Activated CD4-positive, alpha-beta memory T cell treated with anti-CD3 and anti-CD28 coated beads, Interleukin-2, amount 10 ng/mL, durations not matched to agents 7 days and 5 days (primary cell): ENCODE measurements at places on chromosomes 4 and X. TPM values are rescaled to one million over a fixed set of nuclear protein-coding genes. Genes with fewer than 3 reads are reported as not detected.
A peak's percentile ranks its signal among the peaks of the same experiment; 100 is the strongest.

ITIH6 gene
- not detected for total RNA-seq

DNA sequence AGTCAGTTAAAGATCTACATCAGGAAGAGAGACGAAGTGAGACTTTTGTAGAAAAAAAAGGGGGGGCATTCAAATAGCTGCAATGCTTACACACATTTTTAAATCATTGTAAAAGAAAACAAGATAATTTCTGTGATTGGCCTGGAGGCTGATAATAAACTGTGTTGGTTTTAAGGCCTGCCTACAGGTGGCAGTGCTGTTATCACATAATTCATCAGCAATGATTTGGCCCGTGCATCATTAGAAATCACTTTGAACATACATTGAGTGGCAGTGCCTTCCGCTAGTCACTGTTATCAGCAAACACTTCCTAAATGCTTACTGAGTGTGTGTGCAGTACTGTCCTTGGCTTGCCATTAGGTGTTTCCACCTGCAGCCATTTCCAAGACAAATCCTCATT lies 831.9 kb downstream of the TRIML1 start:
- DNase-seq, result no peak
- H3K27ac ChIP-seq, result no peak overlapping the region
- H3K36me3 ChIP-seq, result no peaks in the 10 kb centered on the region
- H3K27me3 ChIP-seq, result no peaks in the 10 kb centered on the region
- no peaks in the 10 kb centered on the region for H3K4me1 ChIP-seq
- H3K4me3 ChIP-seq, result no peak overlapping the region

- no peak within 1 kb of the TSS for H3K27ac ChIP-seq
- no peaks in the 10 kb centered on the region for H3K36me3 ChIP-seq
- H3K4me3 ChIP-seq, result peak within 1 kb of the TSS; percentile 5
- H3K27me3 ChIP-seq, result peaks cover 44% of the 10 kb centered on the region
Measured at GRCh38 chr4:44448521-44449461, at the start of gene KCTD8. Gene KCTD8, minus strand, starts transcription at chr4:44448809.

DNA sequence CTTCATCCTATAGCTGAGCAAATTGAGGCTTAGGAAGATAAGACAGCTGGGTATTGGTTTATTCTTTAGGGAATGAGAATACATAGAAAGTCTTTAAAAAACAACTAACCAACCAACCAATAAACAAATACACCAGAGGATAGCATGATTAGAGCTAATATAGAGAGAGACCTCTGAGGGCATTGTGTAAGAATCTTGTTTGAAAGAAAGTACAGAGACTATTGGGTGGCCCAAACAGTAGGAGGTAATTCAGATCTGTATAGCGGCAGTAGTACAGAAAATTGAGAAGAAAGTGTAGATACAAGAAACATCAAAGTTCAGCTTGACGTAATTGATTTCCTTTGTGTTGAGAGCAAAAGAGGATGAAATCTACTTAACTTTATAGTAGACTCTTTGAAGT lies 1951.0 kb upstream of the ADGRL3 start:
- H3K4me3 ChIP-seq, result no peak overlapping the region
- no peaks in the 10 kb centered on the region for H3K4me1 ChIP-seq
- no peak for DNase-seq
- H3K36me3 ChIP-seq, result no peaks in the 10 kb centered on the region
- H3K27me3 ChIP-seq, result no peaks in the 10 kb centered on the region
- H3K27ac ChIP-seq, result no peak overlapping the region

- no peaks in the 10 kb centered on the region for H3K4me1 ChIP-seq
- no peak overlapping the region for H3K4me3 ChIP-seq
- no peak overlapping the region for H3K27ac ChIP-seq
- no peak for DNase-seq
- H3K36me3 ChIP-seq, result no peaks in the 10 kb centered on the region
Measured at GRCh38 chr4:185874516-185875230, 62.7 kb upstream of the SORBS2 start.

HPRT1 gene
- 83.8 TPM for total RNA-seq

- no peaks in the 10 kb centered on the region for H3K27me3 ChIP-seq
- H3K4me3 ChIP-seq, result no peak overlapping the region
- H3K4me1 ChIP-seq, result no peaks in the 10 kb centered on the region
Measured at GRCh38 chr4:41594432-41594831, 56.5 kb downstream of the LIMCH1 start.

- H3K4me3 ChIP-seq, result no peak overlapping the region
- H3K27ac ChIP-seq, result no peak overlapping the region
- no peaks in the 10 kb centered on the region for H3K4me1 ChIP-seq
- H3K36me3 ChIP-seq, result no peaks in the 10 kb centered on the region
- no peaks in the 10 kb centered on the region for H3K27me3 ChIP-seq
Measured at GRCh38 chrX:84219551-84219950, 31.6 kb upstream of the RPS6KA6 start.

GRCh38 chr4:78606530-78607095 lies 55.0 kb downstream of the ANXA3 start:
- H3K27me3 ChIP-seq, result peaks cover 29% of the 10 kb centered on the region
- no peak for DNase-seq
- H3K36me3 ChIP-seq, result no peaks in the 10 kb centered on the region
- H3K4me3 ChIP-seq, result no peak overlapping the region
- peaks cover 10% of the 10 kb centered on the region for H3K4me1 ChIP-seq

DNA sequence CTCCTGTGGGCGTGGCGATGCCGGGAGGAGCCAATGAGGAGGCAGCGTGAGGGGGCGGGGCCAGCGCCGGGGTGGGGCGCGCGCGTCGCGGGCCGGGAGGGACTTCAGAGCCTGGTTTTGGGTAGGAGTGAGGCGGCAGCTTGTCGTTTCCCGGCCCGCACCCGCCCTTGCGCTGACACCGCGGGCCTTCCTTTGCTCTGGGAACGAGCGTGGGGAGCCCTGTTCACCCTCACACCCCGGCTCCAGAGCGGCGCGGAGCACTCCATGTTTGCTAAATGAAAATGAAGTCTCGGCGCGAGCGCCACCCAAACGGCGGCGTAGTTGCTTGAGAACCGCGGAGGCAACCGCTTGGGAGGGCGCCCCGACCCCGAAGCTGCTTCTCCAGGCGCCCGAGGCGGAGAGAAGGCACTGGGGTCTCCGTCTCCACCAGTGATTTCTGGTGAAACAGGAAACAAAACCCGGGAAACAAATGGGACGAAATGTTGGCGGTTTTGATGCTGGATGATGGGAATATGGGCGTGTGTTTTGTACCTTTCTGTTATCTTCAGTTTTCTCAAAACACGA lies 497 bp upstream of the GRPEL1 start:
- no peak for DNase-seq
- peak overlapping the region; percentile 90 for H3K4me3 ChIP-seq
- peaks cover 54% of the 10 kb centered on the region for H3K4me1 ChIP-seq
- H3K27ac ChIP-seq, result peak overlapping the region; percentile 88

GRCh38 chr4:104394406-104395167 lies 100.1 kb downstream of the CXXC4 start:
- no peak overlapping the region for H3K27ac ChIP-seq
- no peak overlapping the region for H3K4me3 ChIP-seq
- H3K27me3 ChIP-seq, result no peaks in the 10 kb centered on the region
- H3K36me3 ChIP-seq, result no peaks in the 10 kb centered on the region

POU3F4 gene
- not detected for total RNA-seq

DNA sequence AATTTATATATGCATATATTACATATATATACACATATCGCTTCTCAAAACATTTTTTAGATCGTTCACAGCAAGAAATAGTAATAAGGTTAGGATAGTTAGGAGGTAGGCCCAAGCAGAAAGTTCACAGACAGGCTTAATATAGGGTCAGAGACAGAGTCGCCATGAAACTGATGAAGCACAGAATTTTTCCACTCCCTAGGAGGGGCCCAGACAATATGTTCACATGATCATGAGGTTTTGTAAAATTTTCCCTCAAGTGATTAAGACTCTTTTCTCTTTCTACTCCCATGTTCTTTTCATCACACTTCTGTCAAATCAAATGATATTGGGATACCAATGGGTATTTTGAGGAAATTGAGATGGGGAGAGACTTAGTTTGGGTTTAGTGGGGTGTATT lies 5.2 kb upstream of the ENAM start:
- H3K27ac ChIP-seq, result no peak overlapping the region
- H3K36me3 ChIP-seq, result no peaks in the 10 kb centered on the region
- H3K27me3 ChIP-seq, result no peaks in the 10 kb centered on the region
- H3K4me1 ChIP-seq, result no peaks in the 10 kb centered on the region

LRIT3 gene
- total RNA-seq, result 0.10 TPM

GRCh38 chr4:79472693-79473438 lies 64.8 kb upstream of the GK2 start:
- H3K27ac ChIP-seq, result no peak overlapping the region
- no peaks in the 10 kb centered on the region for H3K4me1 ChIP-seq
- no peak overlapping the region for H3K4me3 ChIP-seq
- H3K36me3 ChIP-seq, result no peaks in the 10 kb centered on the region
- no peak for DNase-seq

DNA sequence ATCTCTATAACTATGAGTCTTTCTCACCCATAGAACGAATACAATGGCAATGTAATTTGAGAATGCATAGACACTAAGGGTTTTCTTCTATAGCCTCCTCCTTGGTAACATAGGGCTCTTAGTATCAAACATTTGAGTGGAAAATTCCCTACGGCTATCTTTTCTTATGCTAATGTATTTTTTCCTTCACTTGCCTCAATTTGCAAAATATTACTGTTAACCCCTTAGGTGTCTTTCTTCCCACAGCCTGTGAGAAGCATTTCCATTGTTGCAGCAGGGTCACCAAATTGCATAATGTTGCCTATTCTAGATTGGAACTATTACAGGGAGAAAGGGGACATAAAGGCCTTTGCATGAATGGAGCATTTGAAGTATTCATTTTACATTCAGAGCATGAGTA lies 140.5 kb upstream of the RAPGEF2 start:
- H3K27ac ChIP-seq, result no peak overlapping the region
- H3K4me3 ChIP-seq, result no peak overlapping the region
- H3K36me3 ChIP-seq, result no peaks in the 10 kb centered on the region

CD99 gene
- 410 TPM for total RNA-seq

DNA sequence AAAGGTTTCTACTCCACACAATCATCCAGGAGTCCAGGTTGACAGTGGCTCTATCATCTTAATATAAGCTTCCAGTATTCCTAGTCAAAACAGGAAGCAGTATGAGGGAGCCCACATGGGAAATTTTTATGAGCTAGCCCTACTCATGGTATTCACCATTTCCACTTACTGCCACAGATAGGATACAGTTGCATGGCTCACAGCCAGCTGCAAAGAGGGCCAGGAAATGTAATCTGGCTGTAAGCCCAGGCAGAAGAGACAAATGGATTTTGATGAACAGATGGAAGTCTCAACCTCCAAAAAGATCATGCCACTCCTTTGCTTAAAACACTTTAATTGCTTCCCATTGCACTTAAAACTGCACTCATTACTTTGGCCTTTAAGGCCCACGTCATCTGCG lies 150.6 kb downstream of the ADAMTS3 start:
- H3K4me3 ChIP-seq, result no peak overlapping the region
- H3K4me1 ChIP-seq, result no peaks in the 10 kb centered on the region
- no peak for DNase-seq
- no peaks in the 10 kb centered on the region for H3K27me3 ChIP-seq
- H3K36me3 ChIP-seq, result no peaks in the 10 kb centered on the region

GRCh38 chr4:55086578-55086977 lies 38.8 kb downstream of the KDR start:
- H3K4me3 ChIP-seq, result no peak overlapping the region
- H3K27ac ChIP-seq, result no peak overlapping the region
- DNase-seq, result no peak
- H3K36me3 ChIP-seq, result no peaks in the 10 kb centered on the region

- no peak for DNase-seq
- H3K27ac ChIP-seq, result no peak overlapping the region
Measured at GRCh38 chr4:159273141-159273438, 170.2 kb downstream of the RAPGEF2 start.

TCP11X2 gene
- total RNA-seq, result not detected

DNA sequence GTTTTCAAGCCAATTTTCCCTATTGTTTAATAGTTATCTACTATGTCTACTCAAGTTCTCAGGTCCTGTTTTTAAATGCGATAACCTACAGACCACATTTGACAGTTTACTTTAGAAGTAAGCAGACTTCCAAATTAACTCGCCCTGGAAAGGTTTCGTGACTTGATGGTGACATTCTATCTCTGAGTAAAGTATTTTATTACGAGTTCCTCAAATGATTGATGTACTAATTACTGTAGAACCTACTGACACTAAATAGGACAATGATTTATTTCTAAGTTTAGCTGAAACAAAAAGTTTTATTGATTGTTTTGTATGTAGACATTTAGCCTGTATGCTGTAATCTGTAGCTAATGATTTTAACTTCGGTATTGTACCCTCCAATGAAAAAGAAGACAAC lies 1.9 kb upstream of the PPBP start:
- H3K27me3 ChIP-seq, result peaks cover 2% of the 10 kb centered on the region
- H3K27ac ChIP-seq, result no peak overlapping the region
- H3K4me1 ChIP-seq, result no peaks in the 10 kb centered on the region
- H3K36me3 ChIP-seq, result no peaks in the 10 kb centered on the region
- no peak for DNase-seq

CLCN4 gene
- total RNA-seq, result not detected

DNA sequence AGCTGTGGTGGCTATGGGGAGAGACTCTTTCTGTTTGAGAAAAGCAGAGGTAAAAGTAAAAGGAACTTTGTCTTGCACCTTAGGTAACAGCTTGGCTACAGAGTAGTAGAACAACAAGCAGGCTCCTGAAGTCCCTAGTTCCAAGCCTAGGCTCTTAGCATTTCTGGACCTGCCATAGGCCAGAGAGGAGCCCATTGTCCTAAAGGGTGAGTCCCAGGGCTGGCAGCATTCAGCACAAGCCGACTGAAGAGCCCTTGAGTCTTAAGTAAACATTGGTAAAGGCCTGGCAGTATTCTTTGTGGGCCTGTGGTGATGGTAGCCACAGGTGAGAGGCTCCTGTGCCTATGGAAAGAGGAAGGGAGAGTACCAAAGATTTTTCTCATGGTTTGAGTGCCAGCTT lies 38.2 kb downstream of the CSN3 start:
- H3K27me3 ChIP-seq, result no peaks in the 10 kb centered on the region
- no peak overlapping the region for H3K4me3 ChIP-seq
- no peaks in the 10 kb centered on the region for H3K36me3 ChIP-seq
- H3K27ac ChIP-seq, result no peak overlapping the region
- H3K4me1 ChIP-seq, result no peaks in the 10 kb centered on the region

DNA sequence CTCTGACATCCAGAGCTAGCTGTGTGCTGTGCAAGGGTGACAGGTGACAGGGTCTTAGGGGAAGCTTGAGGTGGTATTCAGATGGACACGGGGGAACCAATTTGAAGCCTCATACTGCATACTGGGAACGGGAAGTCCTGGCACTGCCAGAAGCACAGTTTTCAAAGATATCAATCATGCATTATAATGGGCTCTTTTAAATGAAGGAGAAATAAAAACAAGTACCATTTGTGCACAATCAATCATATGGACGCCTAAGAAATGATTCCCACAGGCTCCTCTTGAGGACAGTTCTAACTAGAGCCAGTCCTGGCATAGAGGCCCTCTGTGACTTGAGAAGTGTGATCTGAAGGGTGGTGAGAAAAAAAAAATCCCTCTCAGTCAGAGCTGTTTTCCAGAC lies 50.9 kb downstream of the TSC22D3 start:
- no peaks in the 10 kb centered on the region for H3K4me1 ChIP-seq
- no peaks in the 10 kb centered on the region for H3K36me3 ChIP-seq
- no peak overlapping the region for H3K4me3 ChIP-seq
- H3K27ac ChIP-seq, result no peak overlapping the region
- DNase-seq, result no peak
- H3K27me3 ChIP-seq, result no peaks in the 10 kb centered on the region
